ENCODE measurements at places on chromosomes 4 and X. TPM values are rescaled to one million over a fixed set of nuclear protein-coding genes. Genes with fewer than 3 reads are reported as not detected.

Gene PCSK1N
- 1.3 TPM for total RNA-seq

Gene ERAS
- not detected for total RNA-seq

Gene NCAPG
- total RNA-seq: 73.8 TPM

Gene DCAF4L1
- total RNA-seq: 0.19 TPM

Gene TMPRSS11D
- total RNA-seq: not detected

Gene TEC
- total RNA-seq: 4.3 TPM

Gene SLC4A4
- not detected for total RNA-seq

Gene MPP1
- 24.1 TPM for total RNA-seq

Gene KDR
- not detected for total RNA-seq

Gene SYN1
- total RNA-seq: 0.82 TPM

Gene SPON2
- total RNA-seq: 8.5 TPM

Gene CLCN5
- 3.2 TPM for total RNA-seq

Gene RTL9
- 0.14 TPM for total RNA-seq

Gene SMIM10
- 0.30 TPM for total RNA-seq

Gene PLRG1
- 123 TPM for total RNA-seq
